ENCODE measurements at places on chromosomes 11 and 22. TPM values are rescaled to one million over a fixed set of nuclear protein-coding genes. Genes with fewer than 3 reads are reported as not detected.

Gene CHRDL2
- total RNA-seq, result not detected

Gene KMT2A
- total RNA-seq, result 61.3 TPM

DNA sequence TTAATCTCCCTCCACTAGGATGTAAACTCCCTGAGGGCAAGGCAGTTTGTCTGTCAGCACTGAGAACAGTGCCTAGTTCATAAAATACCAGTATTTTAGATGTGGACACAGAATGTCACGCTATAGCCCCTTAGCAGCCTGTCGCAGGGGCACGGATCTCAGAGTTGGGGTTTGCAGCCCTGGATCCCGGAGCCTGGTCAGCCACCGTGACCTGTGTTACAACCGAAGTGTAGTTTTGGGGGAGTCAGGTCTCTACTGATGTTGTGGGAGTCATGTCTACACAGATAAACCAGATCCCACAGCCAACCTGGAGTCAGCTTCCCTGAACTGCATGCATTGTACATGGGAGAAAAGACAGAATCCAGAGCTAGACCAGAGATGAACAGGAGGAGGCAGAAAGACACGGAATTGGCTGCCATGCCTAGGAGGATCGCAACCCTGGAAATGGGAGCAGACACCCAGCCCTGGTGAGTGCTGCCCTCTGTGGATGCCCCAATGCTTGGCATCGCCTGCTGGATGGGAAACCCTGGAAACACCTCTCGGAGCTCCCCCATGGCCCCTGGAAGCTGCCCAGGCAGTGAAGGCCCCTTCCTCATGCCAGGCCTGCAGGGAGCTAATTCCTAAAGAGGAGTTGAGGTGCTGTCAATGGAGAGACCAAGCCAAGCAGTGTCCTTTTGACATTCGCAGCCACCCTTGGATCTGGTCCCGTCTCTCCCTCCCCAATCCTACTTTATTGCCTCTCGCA, 851.3 kb downstream of the TBC1D22A start:
- H3K27ac ChIP-seq, result no peak overlapping the region
- H3K4me3 ChIP-seq, result no peak overlapping the region
- H3K4me1 ChIP-seq, result no peaks in the 10 kb centered on the region

DNA sequence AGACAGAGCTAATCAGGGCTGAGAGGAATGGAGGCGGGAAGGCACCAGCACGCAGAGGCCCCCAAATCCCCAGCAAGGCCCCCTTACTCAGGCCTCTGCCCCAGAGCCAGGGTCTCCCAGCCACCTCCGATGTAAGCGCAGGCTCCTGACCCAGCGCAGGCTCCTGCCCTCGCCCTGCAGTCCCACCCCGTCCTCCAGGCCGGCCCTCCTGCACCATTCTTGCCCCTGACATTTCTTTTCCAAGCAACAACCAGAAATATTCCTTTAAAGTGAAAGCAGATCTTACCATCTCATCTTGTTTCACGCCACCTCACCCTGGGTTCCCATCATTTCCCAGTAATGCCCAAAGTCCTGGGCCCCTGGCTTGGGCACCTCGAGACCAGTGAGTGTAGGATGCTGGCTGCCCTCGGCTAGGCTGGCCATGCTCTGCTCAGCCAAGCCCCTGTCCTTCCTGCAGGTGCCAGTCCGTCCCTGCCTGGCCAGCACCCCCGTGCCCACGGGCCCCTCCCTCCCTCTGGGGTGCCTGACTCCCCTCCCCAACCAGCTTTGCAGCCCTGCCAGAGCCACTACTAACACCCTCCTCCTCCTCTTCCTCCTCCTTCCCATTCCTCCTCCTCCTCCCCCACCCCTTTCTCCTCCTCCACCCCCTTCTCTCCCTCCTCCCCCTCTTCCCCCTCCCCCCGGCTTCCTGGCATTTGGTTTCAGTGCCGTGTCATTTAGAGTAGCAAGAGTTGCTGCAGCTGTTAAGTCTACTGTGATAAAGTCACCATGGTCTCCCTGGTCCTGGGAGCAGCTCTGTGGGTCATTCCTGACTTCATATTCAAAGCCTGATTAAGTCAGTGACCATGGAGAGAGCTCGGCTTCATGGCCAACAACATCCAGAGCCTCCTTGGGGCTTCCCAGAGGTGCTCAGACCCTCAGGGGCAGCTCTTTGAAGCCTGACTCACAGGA, 78.7 kb downstream of the PIWIL3 start:
- no peaks in the 10 kb centered on the region for H3K4me1 ChIP-seq
- DNase-seq, result no peak
- H3K27ac ChIP-seq, result no peak overlapping the region
- no peaks in the 10 kb centered on the region for H3K27me3 ChIP-seq

- no peaks in the 10 kb centered on the region for H3K27me3 ChIP-seq
- no peak overlapping the region for H3K4me3 ChIP-seq
- H3K27ac ChIP-seq, result no peak overlapping the region
- no peak for DNase-seq
Observed at GRCh38 chr11:100777103-100777502, 90.0 kb downstream of the ARHGAP42 start.

GRCh38 chr11:28343304-28344233, 235.4 kb downstream of the METTL15 start:
- no peaks in the 10 kb centered on the region for H3K36me3 ChIP-seq
- DNase-seq, result no peak
- no peak overlapping the region for H3K4me3 ChIP-seq
- no peak overlapping the region for H3K27ac ChIP-seq

DNA sequence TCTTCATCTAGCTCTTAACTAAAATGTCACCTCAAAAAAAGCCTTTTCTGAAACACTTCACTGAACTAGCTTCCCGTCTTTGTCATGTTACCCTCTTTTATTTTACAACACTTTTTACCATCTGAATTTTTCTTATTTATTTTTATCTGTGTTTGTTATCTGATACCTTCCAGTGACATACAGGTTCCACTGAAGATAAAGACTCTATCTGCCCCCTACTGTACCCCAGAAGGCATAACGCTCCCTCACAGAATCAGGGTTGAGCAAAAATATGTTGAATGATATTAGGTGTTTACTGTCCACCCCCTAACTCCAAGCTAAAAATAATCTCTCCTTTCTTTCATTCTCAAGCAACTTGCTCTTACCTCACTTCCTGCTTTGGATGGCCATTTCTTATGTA, 654.2 kb downstream of the NELL1 start:
- H3K4me1 ChIP-seq, result no peaks in the 10 kb centered on the region
- no peaks in the 10 kb centered on the region for H3K36me3 ChIP-seq
- no peak overlapping the region for H3K27ac ChIP-seq
